Left renal pelvis (tissue), 4 donors: ENCODE measurements at places on chromosomes 2 and 18.

DNA sequence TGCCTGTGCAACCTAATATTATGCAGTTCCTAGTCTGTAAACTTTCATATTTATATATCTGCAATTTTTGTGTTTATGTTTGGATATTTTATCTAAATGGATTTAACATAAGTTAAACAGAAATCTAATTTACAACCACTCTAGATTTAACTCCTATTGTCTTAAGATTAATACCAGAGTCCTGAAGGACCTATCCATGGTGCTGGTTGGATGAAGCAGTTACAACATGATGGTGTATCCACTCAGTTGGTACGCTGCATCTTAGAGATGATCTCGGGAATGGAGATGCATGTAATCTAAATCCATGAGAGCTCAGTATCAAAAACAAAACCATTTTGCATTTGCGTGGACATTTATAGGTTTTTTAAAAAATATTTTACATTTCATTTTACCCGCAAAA is 745.9 kb upstream of the SLC8A1 start:
- no peak for DNase-seq

- DNase-seq, result no peak
These were observed 49.2 kb upstream of the TCF4 start for GRCh38 chr18:55637204-55637603.

GRCh38 chr18:34965108-34965507 is 76.1 kb upstream of the MAPRE2 start:
- no peak for DNase-seq

DNA sequence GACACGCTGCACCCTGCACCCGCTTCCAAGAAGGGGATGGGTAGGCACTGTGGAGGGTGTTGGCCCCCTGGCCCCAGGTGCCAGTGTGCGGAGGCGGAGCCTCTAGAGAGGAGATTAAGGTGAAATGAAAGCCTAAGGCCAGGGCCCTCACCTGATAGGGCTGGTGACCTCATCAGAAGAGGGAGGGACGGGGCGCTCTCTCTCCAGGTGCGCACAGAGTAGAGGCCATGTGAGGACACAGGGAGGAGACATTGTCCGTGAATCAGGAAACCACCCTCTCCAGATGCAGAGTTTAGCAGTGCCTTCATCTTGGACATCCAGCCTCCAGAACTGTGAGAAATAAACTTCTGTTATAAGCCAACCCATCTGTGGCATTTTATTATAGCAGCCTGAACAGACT is 62.3 kb downstream of the PSMG2 start:
- no peak for DNase-seq

GRCh38 chr18:22314420-22314819 is 103.3 kb downstream of the CTAGE1 start:
- DNase-seq, result no peak

GRCh38 chr2:178283341-178283918 is 89.1 kb downstream of the OSBPL6 start:
- no peak for DNase-seq

- no peak for DNase-seq
These were observed 64.0 kb upstream of the MAPRE2 start for GRCh38 chr18:34976899-34977837.

GRCh38 chr2:232721882-232722281 is 24.8 kb downstream of the GIGYF2 start:
- DNase-seq, result no peak

- no peak for DNase-seq
These were observed 39.6 kb downstream of the R3HDM1 start for GRCh38 chr2:135570884-135571283.

DNA sequence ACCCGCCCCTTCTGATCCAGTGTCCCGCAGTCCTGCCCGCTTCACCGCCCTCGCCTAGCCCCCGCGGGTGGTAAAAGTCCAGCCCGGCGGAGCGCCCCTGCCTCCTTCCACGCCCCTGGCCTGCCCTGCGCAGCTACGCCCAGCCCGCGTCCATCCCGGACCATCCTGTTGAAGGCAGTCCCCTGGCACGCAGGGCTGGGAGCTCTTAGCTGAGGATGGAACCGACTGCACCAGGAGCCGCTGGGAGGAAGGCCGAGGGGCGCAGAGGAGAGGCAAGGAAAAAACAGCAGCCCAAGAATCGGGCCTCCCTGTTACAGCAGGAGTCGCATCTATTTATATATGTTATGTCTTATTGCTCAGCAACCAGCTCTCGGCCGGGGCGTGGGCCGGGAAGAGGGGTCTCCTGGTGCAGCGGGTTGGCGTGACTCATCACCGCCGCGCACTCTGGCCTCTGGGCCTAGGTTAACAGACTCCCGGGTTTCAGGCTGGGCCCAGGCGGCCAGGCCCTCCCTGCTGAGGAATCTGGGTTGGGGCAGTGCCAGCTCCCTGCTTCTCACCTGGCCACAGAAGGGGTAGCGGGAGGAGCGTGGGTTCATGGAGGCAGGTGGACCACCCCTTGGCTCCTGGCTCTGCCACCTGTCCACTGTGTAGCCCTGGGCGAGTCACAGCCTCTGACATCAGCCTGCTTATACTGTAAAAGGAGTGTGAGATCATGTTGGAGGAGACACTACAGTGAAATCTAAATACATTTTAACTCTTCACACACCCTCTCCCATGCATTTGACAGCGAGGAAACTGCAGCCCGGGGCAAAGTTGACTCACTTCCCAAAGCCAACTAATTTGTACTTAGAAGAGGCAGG is 13.4 kb upstream of the MAP3K2 start:
- DNase-seq, result no peak

- DNase-seq, result no peak
These were observed 65.2 kb downstream of the GBX2 start for GRCh38 chr2:236102971-236103370.

GRCh38 chr2:21118302-21118920 is 5.4 kb upstream of the TDRD15 start:
- DNase-seq, result no peak

DNA sequence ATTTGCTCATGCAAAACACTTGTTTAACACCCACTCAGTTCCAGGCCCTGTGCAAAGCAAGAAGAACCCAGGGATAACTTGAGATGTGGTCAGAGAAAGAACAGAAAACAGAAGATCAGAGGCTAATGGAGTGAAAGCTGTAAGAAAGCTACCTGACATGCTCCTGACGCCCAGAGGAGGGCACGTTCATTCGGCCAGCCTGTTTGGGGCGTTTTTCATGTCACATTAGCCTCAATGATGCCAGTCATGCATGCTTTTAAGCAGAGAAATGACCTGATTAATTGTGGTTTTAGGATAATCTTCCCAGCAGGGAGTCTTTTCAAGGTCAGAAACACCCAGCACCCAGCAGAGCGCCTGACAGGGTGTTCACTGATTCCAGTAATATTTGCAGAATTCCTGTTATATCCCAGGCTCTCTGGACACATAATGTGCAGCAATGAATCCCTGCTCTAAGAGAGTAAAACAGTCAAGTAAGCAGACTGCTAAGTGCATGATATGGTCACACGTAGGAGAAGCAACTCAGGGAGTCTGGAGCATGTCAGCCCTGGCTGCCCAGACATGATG is 320.0 kb downstream of the LRATD1 start:
- DNase-seq, result no peak

- no peak for DNase-seq
These were observed 47.7 kb upstream of the PLB1 start for GRCh38 chr2:28447943-28448792.

DNA sequence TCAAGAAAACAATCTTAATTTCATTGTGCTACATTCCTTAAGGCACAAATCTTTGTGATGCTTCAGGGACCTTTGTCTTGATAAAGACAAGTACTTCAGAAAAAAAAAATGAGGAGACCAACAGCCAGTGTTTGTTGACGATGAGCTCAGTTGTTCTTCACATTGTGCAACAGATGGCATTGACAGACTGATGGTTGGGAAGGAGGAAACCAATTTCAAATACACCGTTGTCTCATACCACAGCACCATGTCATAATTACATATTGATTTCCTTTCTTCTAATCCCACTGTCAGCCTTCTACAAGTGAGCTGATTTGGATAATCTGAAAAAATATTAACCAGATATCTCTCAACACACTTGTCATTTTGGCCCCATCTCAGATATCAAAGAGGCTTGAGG is 53.7 kb upstream of the GRB14 start:
- DNase-seq, result no peak

- no peak for DNase-seq
These were observed 124.8 kb upstream of the RNF152 start for GRCh38 chr18:62017618-62018017.

GRCh38 chr2:240972201-240972600 is 26.2 kb upstream of the SNED1 start:
- no peak for DNase-seq

DNA sequence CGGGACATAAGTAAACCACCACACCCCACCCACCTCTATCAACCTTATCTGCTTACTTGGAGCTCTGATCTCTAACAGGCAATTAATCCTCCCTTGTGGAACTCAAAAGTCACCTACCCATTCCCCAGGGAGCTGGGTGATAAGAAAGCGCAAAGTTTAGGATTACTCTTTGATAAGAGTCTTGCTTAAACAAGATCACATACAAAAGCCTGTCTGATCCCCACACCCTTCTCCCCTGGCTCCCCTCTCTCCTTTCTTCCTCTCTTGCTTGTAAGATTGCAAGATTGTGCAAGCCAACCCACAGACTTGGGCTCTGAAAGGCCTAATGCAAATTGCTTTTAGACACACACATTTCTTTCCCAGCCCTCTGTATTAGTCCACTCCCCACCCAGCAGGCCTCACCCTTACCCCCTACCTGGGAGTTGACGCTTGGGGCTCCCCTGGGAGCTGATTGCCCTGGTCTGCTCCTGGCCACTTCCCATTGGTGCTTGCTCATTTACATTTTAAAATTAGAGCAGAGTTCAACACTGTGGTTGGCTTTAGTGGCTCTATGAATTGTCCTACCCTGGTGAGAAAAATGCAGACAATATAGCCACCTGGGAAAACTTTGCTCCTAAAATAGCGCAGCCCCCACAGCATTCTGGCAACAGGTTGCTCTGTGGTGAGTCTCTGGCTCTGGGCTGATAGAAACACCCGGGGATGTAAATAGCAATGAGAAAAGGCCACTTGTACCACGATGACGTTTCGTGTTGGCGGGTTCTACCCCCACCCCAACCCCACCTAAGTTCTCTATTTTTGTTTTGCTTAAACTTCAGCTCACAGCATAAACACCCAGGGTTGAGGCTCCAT is 92.8 kb upstream of the MSH2 start:
- no peak for DNase-seq

GRCh38 chr2:150133623-150134022 is 353.8 kb downstream of the RND3 start:
- no peak for DNase-seq

GRCh38 chr2:22885245-22885644 is 499.7 kb upstream of the KLHL29 start:
- no peak for DNase-seq

DNA sequence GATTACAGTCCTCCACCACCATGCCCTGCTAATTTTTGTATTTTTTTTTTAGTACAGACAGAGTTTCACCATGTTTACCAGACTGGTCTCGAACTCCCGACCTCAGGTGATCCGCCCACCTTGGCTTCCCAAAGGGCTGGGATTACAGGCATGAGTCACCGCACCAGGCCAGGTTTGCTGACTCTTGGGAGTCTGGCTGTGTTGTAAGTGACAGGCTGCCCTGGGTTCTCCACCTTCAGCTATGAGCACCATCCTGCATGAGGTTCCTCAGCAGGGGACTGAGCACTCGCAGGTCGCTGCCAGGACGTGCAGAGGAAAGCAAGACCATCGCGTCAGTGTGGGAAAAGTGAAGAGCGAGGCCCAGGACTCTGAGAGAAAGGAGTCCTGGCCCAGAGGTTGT is 112.6 kb upstream of the NDUFV2 start:
- no peak for DNase-seq

GRCh38 chr2:66519264-66519843 is 84.4 kb downstream of the MEIS1 start:
- DNase-seq, result no peak
